ENCODE measurements at places on chromosomes 2 and 18.

- ATAC-seq, result no peak
These were observed 42.5 kb downstream of the PSD4 start for GRCh38 chr2:113216321-113216720.

- no peak for ATAC-seq
These were observed 913 bp upstream of the WNT10A start for GRCh38 chr2:218879776-218880101.

- ATAC-seq, result peak; percentile 74
These were observed 52.8 kb upstream of the RTN4 start for GRCh38 chr2:55103046-55103445.

GRCh38 chr2:42906557-42907411 is 114.4 kb upstream of the HAAO start:
- ATAC-seq, result peak; percentile 71

GRCh38 chr18:12106471-12106870 is 12.8 kb downstream of the ANKRD62 start:
- no peak for ATAC-seq

- no peak for ATAC-seq
These were observed 286.8 kb upstream of the HS6ST1 start for GRCh38 chr2:128605421-128605820.

DNA sequence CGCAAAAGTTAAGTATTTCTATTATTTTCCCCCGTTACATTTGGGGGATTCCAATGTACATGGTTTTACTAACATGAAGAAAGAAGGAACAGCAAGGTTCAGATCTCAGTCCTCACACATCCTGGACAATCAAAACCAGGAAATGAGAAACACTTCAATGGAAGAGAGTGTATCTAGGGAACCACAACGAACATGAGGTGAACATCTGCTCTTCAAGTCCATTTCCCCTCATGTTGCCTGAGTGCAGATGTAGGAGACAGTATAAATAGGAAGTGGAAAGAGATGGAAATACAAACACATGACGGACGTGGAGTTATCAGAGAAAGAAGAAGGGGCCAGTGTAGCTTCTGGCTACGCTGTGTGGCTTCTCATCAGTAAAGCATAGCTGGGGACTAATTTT is 52.6 kb downstream of the CHN1 start:
- no peak for ATAC-seq

DNA sequence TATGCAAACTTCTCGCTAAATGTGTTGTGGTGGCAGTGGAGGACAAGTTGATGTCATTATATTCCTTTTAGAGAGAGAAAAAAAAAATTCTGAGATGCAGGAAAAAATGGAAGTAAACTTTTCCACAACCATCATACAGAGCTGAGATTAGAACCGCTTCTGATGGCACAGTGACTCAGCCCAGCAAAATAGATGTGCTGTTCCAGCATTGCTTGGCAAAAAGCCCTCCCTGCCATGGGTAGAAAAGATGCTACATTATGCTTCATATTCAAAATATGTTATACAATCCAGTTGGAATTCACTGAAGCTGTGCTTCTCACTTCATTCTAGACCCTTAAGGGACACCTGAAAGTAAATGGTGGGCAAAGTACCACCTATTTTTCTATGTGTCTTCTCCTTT is 1047.6 kb upstream of the FANCL start:
- ATAC-seq, result no peak

Measured in SK-N-SH treated with all-trans-retinoic acid at 6 μM for 48 hours (cell line).